Activated CD8-positive, alpha-beta memory T cell treated with anti-CD3 and anti-CD28 coated beads for 36 hours (primary cell): ENCODE measurements at places on chromosomes 2 and 18. TPM values are rescaled to one million over a fixed set of nuclear protein-coding genes. Genes with fewer than 3 reads are reported as not detected.

Gene KDSR
- 66.7 TPM for total RNA-seq

Gene ANKRD29
- total RNA-seq = not detected

Gene NTSR2
- total RNA-seq = not detected

Gene GTF3C2
- total RNA-seq = 76.1 TPM

Gene LRRFIP1
- total RNA-seq = 210 TPM

Gene RGPD3
- total RNA-seq = not detected

Gene RAPGEF4
- not detected for total RNA-seq

Gene LAMA3
- total RNA-seq = 0.17 TPM

Gene ZSWIM2
- total RNA-seq = not detected

Gene DSG4
- total RNA-seq = not detected

Gene TLX2
- 0.25 TPM for total RNA-seq

Gene RAB27B
- 0.19 TPM for total RNA-seq

Gene MC2R
- not detected for total RNA-seq

Gene LOXL3
- 1.4 TPM for total RNA-seq

Gene RAB6D
- not detected for total RNA-seq

Gene ATP6V1B1
- not detected for total RNA-seq

Gene STARD6
- 0.23 TPM for total RNA-seq

Gene C2orf15
- total RNA-seq = 0.82 TPM

Gene GDF7
- not detected for total RNA-seq

Gene NAT8
- not detected for total RNA-seq

Gene CIDEA
- total RNA-seq = not detected

Gene LYG2
- not detected for total RNA-seq

Gene PRKAG3
- total RNA-seq = not detected

Gene LIMS3
- 0.78 TPM for total RNA-seq

Gene PTPRN
- total RNA-seq = 0.42 TPM

Gene L3MBTL4
- 0.13 TPM for total RNA-seq

Gene NXPH2
- not detected for total RNA-seq

Gene HOXD11
- not detected for total RNA-seq

Gene DSC3
- total RNA-seq = 0.06 TPM

Gene PFN4
- not detected for total RNA-seq

Gene OR6B2
- total RNA-seq = not detected

Gene CFAP65
- not detected for total RNA-seq

Gene ATF2
- 52.4 TPM for total RNA-seq

Gene FBXO48
- 1.4 TPM for total RNA-seq

Gene CTNNA2
- not detected for total RNA-seq

Gene CYTIP
- 247 TPM for total RNA-seq

Gene ARHGAP15
- 36.1 TPM for total RNA-seq

Gene TBR1
- total RNA-seq = not detected

Gene KCNIP3
- total RNA-seq = not detected

Gene SNORC
- 1.3 TPM for total RNA-seq

Gene PID1
- total RNA-seq = not detected

Gene ZNF892
- 3.4 TPM for total RNA-seq

Gene GNAL
- total RNA-seq = 0.15 TPM

Gene C2orf72
- total RNA-seq = 0.50 TPM

Gene SETBP1
- total RNA-seq = 17.3 TPM

Gene C2orf81
- 3.8 TPM for total RNA-seq

Gene PSD4
- total RNA-seq = 224 TPM

Gene OSR1
- total RNA-seq = not detected

Gene FAM110C
- 0.40 TPM for total RNA-seq

Gene DTYMK
- total RNA-seq = 129 TPM

Gene RFX8
- 0.11 TPM for total RNA-seq

Gene MYO7B
- total RNA-seq = 0.15 TPM

Gene MLPH
- not detected for total RNA-seq
